Glutamatergic neuron (in vitro differentiated cells): ENCODE measurements at places on chromosomes 2 and 18. TPM values are rescaled to one million over a fixed set of nuclear protein-coding genes. Genes with fewer than 3 reads are reported as not detected.

The CSRNP3 gene
- total RNA-seq: 23.0 TPM

The GAL3ST2 gene
- 0.42 TPM for total RNA-seq

The ZNF804A gene
- 23.1 TPM for total RNA-seq

The CPLX4 gene
- not detected for total RNA-seq

The ASPRV1 gene
- total RNA-seq: 2.5 TPM

GRCh38 chr2:229873123-229873581, 48.7 kb downstream of the TRIP12 start:
- no peak for DNase-seq
- H3K4me3 ChIP-seq: no peak overlapping the region
- no peak overlapping the region for H3K27ac ChIP-seq
- H3K4me1 ChIP-seq: peaks cover 7% of the 10 kb centered on the region
- no peaks in the 10 kb centered on the region for H3K36me3 ChIP-seq
- H3K27me3 ChIP-seq: no peaks in the 10 kb centered on the region

- no peak overlapping the region for H3K4me3 ChIP-seq
- DNase-seq: no peak
Observed at GRCh38 chr2:97747285-97747684, 33.9 kb downstream of the ZAP70 start.

DNA sequence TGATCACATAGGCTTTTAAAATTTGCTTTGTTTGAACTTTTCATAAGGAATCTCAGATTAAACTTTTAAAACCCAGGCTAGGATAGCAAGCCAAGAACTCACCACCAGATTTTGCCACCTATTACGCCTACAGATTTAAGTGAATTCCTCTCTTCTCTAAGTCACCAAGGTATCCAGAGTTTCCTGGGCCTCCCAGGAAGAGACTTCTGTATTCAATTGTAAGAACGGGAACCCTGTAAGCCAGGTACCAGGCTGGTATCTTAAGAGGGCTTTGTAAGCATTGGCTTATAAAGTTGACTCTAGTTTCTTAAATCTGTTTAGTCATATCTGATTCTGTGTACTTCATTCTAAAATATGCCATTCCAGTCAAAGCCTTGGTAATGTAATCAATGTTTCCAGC, 285.1 kb downstream of the MBD5 start:
- no peak overlapping the region for H3K27ac ChIP-seq
- DNase-seq: no peak
- H3K4me3 ChIP-seq: no peak overlapping the region
- H3K4me1 ChIP-seq: peaks cover 22% of the 10 kb centered on the region
- no peaks in the 10 kb centered on the region for H3K36me3 ChIP-seq

- H3K27ac ChIP-seq: no peak overlapping the region
- DNase-seq: no peak
- H3K4me3 ChIP-seq: peak overlapping the region; percentile 94
- H3K4me1 ChIP-seq: peaks cover 20% of the 10 kb centered on the region
- H3K27me3 ChIP-seq: peaks cover 3% of the 10 kb centered on the region
Observed at GRCh38 chr2:205683502-205684367, 1.4 kb downstream of the NRP2 start.

DNA sequence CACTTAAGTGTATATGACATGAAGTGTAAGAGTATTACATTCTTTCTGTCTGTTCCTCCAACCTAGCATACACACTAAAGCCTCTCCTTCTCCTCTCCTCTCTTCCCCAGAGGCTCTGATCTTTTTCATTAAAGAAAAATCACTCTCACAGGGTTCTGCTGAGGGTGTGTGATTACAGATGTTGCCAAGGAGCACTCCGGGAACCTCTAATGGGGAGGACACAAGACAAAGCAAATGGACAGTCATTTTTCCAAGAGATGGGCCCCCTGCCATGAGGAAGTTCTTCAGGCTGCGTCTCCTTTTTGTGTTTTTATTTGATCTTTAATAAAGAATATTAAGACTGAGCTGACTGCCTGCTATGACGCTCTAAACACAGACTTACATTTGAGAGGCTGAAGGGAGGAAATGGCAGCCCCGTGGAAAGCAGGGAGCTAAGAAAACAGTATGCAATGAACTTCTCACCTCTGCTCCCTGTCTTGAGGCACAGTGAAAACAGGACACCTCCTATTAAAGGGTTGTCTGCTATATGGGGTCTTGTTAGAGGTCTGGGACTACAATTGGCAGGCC, 578.1 kb downstream of the PIK3C3 start:
- H3K27me3 ChIP-seq: no peaks in the 10 kb centered on the region
- H3K36me3 ChIP-seq: no peaks in the 10 kb centered on the region
- H3K4me1 ChIP-seq: no peaks in the 10 kb centered on the region
- no peak overlapping the region for H3K4me3 ChIP-seq
- no peak overlapping the region for H3K27ac ChIP-seq
- DNase-seq: no peak

- peaks cover 10% of the 10 kb centered on the region for H3K36me3 ChIP-seq
- H3K4me3 ChIP-seq: no peak overlapping the region
- no peak overlapping the region for H3K27ac ChIP-seq
- no peaks in the 10 kb centered on the region for H3K4me1 ChIP-seq
- H3K27me3 ChIP-seq: peaks cover 2% of the 10 kb centered on the region
Observed at GRCh38 chr2:168773719-168774521, 28.5 kb upstream of the NOSTRIN start.

GRCh38 chr18:35938158-35938557, 34.3 kb upstream of the RMP24 start:
- H3K4me1 ChIP-seq: peaks cover 2% of the 10 kb centered on the region
- H3K36me3 ChIP-seq: no peaks in the 10 kb centered on the region
- H3K27me3 ChIP-seq: peaks cover 3% of the 10 kb centered on the region
- H3K4me3 ChIP-seq: no peak overlapping the region

GRCh38 chr18:27235218-27235870, 50.2 kb upstream of the CHST9 start:
- no peak overlapping the region for H3K27ac ChIP-seq
- H3K36me3 ChIP-seq: no peaks in the 10 kb centered on the region
- H3K4me3 ChIP-seq: no peak overlapping the region

DNA sequence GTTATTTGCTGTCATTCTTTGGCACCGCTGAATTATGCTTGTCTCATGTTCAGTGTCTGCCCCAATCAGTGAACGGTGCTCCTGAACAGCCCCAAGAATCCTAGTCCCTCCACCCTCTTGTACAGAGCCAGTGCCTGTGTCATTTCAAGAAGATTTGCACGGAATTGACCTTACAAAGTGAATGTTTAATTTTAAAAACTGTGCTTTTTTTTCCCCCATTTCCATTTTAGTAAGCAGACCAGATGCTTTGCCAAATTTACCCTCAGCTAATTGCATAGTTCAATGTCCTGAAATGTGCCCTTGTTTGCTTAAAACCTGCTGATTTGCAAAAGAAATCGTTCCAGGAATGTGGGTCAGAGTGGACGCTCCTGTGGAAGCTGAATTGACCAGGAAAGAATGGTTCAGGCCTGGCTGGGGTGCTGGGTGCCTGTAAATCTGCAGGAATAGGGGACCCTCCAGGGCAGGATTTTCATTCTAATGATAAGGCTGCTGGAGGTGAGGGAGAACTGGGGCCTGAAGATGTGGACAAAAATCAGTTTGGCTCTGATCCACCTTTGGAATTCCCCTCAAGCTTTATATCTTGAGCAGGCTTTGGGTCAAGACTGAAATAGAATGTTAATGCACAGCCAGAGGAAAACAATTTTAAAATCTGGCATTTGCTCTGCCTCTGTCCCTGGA, 20.1 kb downstream of the TMEM17 start:
- H3K36me3 ChIP-seq: no peaks in the 10 kb centered on the region
- DNase-seq: no peak
- H3K4me1 ChIP-seq: no peaks in the 10 kb centered on the region
- H3K27ac ChIP-seq: no peak overlapping the region
- H3K4me3 ChIP-seq: no peak overlapping the region
- no peaks in the 10 kb centered on the region for H3K27me3 ChIP-seq

- H3K27ac ChIP-seq: no peak overlapping the region
- no peaks in the 10 kb centered on the region for H3K36me3 ChIP-seq
- H3K4me1 ChIP-seq: peaks cover 5% of the 10 kb centered on the region
- no peak overlapping the region for H3K4me3 ChIP-seq
- DNase-seq: no peak
Observed at GRCh38 chr2:32942793-32943485, 3.8 kb upstream of the LTBP1 start.

DNA sequence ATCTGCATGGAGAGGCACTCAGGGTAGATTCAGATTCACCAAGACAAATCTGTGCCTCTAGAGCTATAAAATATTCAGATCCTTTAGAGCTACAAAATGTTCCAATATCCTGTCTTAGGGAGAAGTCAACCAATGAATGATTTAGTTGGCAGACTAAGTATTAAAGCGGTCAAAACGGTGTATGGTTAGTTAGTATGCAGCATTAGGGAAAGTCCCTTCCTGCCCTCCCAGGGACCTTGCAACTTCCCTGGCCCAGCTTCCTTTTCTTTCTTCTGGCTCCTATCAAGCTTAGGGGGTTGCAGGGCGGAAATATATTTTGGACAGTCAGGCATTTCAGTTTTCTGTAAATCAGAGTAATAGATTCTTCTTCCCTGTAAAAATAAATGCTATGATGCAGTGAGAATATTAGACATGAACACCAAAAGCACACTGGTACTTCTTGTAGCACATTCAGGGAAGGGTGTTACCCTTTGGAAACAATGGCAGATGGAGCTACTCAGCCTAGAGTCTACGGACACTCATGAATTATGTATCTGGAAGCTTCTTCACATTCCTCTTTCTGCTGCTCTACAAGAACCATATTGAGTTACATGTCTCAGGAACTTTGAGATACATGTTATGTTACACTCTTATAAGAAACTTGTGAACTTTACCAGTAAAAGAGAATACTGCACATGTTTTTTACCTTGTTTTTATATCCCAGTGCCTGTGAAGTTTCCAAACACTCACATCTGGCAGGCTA, 45.7 kb downstream of the CCDC93 start:
- peaks cover 12% of the 10 kb centered on the region for H3K4me1 ChIP-seq
- H3K27ac ChIP-seq: peak overlapping the region; percentile 84
- no peaks in the 10 kb centered on the region for H3K27me3 ChIP-seq
- no peaks in the 10 kb centered on the region for H3K36me3 ChIP-seq

GRCh38 chr18:79493801-79494211, 98.1 kb downstream of the NFATC1 start:
- peaks cover 16% of the 10 kb centered on the region for H3K4me1 ChIP-seq
- peaks cover 4% of the 10 kb centered on the region for H3K27me3 ChIP-seq
- H3K36me3 ChIP-seq: peaks cover 25% of the 10 kb centered on the region
- no peak overlapping the region for H3K27ac ChIP-seq
- DNase-seq: peak; percentile 7
- H3K4me3 ChIP-seq: no peak overlapping the region

- no peak for DNase-seq
- H3K4me3 ChIP-seq: peak overlapping the region; percentile 79
- H3K27me3 ChIP-seq: peaks cover 4% of the 10 kb centered on the region
- H3K4me1 ChIP-seq: peaks cover 49% of the 10 kb centered on the region
Observed at GRCh38 chr2:161245671-161246070, 62.6 kb upstream of the PSMD14 start.

DNA sequence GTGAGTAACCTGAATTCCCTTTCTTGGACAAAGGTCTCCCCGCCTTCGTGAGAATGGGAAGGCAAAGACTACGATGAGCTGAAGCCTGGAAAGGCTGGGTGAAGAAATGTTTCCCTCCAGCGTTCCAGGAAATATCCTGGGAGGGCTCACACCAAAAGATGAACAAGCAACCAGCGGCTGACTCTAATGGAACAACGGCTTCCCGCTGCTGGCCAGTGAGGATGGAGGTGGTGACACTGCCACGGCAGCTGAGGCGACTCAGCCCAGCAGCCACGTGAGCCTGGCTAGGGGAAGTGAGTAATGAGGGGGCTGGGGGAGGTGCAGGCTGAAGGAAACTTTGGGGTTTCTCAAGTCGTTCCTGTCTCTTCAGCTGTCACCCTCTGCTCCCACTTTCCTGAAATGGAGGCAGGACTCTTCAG, 105.0 kb upstream of the SMAD7 start:
- H3K27me3 ChIP-seq: peaks cover 2% of the 10 kb centered on the region
- no peak for DNase-seq
- no peak overlapping the region for H3K27ac ChIP-seq
- H3K36me3 ChIP-seq: no peaks in the 10 kb centered on the region

DNA sequence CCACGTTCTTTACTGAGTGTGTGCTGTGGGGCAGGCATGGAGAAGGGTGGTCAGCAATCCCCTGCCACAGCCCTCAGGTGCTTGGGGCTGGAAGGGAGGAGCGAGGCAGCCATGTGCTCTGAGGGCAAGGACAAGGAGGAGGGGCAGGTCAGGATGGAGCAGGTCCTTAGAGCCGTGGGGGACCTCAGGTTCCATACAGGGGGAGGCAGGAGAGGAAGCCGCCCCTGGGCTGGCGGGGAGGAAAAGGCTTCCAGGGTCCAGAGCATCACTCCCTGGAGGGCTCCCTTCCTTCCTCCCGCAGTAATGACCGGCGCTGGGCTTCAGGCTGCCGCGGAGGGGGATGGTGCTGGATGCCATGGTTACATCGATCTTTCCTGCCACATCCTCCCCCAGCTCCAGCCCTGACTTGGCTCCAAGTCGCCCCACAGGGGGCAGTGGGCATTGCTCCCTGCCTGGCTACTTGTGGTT, 6.6 kb downstream of the GAREM2 start:
- peak overlapping the region; percentile 92 for H3K27ac ChIP-seq
- peak overlapping the region; percentile 78 for H3K4me3 ChIP-seq
- peak; percentile 86 for DNase-seq
- peaks cover 14% of the 10 kb centered on the region for H3K27me3 ChIP-seq
- peaks cover 5% of the 10 kb centered on the region for H3K36me3 ChIP-seq

DNA sequence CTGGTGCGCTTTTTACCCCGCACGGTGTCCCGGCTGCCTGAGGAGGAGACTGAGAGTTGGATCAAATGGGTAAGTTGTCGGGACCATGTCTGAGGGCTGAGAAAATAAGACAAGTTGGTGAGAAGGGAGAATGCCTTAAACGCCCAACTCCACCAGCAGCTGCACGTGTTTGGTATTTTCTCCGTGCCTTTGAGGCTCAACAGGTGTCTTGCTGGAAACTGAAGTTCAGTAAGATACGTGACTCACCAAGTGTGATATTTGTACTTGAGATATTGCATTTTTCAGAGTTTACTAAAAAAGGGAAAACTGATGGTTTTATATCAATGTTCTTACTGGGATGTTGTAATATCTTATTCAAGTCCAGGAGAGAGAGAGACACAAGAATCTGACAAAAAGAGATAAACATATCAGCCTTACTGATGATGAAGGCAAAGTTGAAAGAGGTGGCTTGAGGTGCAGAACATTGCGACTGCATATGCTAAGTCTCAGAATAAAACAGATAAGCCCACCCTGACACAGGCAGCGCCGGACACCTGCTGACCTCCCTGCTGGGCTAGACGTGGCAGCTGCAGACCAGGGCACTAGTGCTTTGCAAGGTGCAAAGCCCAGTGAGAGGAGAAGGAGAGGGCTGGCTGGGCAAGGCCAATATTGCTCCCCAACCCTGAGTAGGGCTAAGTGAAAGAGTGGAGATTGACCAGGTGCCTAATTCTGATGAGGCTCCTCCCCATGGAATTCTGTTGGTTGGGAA, 33.1 kb downstream of the TRPM8 start:
- no peaks in the 10 kb centered on the region for H3K36me3 ChIP-seq
- no peaks in the 10 kb centered on the region for H3K4me1 ChIP-seq
- DNase-seq: no peak

DNA sequence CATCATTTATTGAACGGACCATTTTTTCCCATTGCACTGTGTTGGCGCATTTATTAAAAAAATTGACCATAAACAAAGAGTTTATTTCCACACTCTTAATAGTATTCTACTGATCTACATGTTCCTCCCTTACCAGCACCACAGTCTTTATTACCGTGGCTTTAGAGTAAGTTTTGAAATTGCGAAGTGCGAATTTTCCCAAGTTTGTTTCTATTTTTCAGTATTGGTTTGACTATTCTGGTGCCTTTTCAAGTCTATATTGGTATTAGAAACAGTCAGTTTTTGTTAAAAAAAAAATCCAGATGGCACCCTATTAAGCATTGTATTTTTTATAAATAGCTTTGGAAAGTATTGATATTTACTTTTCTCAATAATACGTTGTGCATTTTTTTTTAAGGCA, 795.1 kb upstream of the HS6ST1 start:
- no peak overlapping the region for H3K27ac ChIP-seq
- H3K27me3 ChIP-seq: no peaks in the 10 kb centered on the region
- H3K36me3 ChIP-seq: no peaks in the 10 kb centered on the region
- H3K4me1 ChIP-seq: no peaks in the 10 kb centered on the region
- H3K4me3 ChIP-seq: no peak overlapping the region
